ENCODE measurements at places on chromosomes 4 and X. TPM values are rescaled to one million over a fixed set of nuclear protein-coding genes. Genes with fewer than 3 reads are reported as not detected.

Gene CLCN4
- total RNA-seq, result 30.9 TPM

Gene LPAR4
- total RNA-seq, result 0.38 TPM

Gene PLK4
- total RNA-seq, result 0.54 TPM

Gene KIT
- total RNA-seq, result 1.6 TPM

Gene SYP
- total RNA-seq, result 1.6 TPM

Gene TMPRSS11D
- total RNA-seq, result not detected

Gene SHROOM2
- 0.70 TPM for total RNA-seq

Gene LDB2
- 18.5 TPM for total RNA-seq

Gene UGT2B10
- total RNA-seq, result not detected

Gene CXCL8
- not detected for total RNA-seq

- no peak for DNase-seq
Observed at GRCh38 chrX:97490656-97491055, 606.9 kb downstream of the RPA4 start.

DNA sequence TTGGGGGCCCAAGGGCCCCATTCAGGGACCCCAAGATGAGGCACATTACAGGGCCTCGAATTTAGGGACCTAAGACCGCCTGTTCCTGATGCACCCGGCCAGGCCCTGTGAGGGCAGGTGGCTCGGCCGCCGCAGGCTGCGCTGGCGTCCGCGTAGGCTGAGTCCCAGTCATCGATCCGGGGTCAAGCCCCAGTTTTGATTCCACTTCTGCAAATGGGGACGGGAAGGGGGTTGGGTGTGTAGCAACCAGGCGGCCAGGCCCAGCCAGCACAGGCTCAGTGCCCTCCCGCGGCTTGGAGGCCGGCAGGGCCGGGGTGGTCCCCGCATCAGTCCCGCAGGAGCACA, 327 bp downstream of the PNPLA4 start:
- DNase-seq, result no peak

- no peak for DNase-seq
Observed at GRCh38 chrX:39905946-39906345, 191.8 kb downstream of the BCOR start.

DNA sequence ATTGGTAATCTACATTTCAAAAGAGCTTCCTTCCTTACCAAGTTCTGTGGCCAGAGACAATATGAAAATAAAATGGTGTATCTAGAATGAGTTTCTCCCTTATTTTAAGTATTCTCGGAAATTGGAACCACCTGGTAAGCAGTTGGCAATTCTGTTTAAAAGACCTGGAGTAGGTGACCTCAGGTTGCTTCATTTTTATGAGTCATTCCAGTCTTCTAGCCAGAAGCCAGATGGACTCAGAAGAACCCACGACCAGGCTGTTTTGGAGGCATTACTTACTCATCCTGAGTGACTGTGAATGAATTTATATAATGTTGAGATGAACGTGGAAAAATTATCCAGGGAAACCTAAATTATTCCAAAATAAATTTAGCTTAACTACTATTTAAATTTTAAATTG, 9.1 kb downstream of the BMPR1B start:
- DNase-seq, result no peak

GRCh38 chr4:58711039-58711438, 1600.9 kb upstream of the IGFBP7 start:
- no peak for DNase-seq

DNA sequence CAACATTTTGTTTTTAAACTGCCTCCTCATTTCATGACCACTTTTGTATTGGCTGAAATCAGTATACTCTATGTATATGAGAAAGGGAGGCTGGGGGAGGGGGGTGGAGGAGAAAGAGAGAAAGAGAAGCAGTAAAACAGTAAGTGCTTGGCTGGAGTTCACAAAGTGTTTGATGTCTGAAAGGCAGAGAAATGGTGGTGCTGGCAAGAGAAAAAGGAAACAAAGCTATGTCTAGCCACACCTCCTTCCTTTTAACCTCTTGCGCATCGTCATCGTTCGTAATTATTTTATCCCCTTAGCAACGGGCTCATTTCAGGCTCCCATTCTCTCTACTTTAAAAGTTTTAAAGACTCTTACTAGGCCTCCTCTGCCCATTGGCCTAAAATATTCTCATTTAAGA, 25.6 kb downstream of the RPA4 start:
- DNase-seq, result no peak

DNA sequence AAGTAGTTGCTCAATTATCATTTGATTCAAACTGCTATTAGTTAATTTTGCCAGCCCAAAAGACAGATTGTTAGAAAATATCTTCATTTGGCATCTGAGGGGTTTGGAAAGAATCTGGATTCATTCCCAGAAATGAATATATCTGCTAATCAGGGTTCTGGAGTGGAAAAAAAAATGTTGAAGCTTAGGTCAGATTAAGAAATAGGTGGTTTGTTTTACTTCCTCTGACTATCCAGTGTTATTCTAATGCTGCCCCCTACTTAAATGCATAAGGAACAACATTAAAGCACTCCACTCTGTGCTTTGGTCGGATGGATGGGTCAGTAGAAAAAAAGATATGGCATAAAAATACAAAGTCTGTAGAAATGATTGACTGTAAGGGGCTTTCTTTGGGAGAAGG, 89.0 kb downstream of the LUZP4 start:
- DNase-seq, result no peak

- DNase-seq, result no peak
Observed at GRCh38 chr4:11768251-11768972, 339.7 kb upstream of the HS3ST1 start.

DNA sequence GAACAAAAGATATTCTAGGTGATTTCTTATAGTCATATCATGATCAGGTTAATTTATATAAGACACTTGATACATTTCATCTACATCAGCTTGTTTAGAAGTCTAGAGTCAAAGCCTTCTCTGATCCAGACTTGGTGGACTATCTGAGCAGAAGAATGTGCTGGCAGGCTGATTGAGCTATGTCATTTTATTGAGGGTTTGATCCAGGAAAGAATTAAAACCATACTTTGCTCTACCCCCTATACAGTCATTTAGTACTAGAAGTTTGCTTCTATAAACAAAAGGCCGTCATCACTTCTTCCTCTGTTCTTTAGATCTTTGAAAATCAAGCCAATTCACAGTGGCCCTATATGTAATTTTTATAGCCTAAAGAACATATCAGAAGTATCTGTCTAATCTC, 173.1 kb upstream of the PITX2 start:
- no peak for DNase-seq

DNA sequence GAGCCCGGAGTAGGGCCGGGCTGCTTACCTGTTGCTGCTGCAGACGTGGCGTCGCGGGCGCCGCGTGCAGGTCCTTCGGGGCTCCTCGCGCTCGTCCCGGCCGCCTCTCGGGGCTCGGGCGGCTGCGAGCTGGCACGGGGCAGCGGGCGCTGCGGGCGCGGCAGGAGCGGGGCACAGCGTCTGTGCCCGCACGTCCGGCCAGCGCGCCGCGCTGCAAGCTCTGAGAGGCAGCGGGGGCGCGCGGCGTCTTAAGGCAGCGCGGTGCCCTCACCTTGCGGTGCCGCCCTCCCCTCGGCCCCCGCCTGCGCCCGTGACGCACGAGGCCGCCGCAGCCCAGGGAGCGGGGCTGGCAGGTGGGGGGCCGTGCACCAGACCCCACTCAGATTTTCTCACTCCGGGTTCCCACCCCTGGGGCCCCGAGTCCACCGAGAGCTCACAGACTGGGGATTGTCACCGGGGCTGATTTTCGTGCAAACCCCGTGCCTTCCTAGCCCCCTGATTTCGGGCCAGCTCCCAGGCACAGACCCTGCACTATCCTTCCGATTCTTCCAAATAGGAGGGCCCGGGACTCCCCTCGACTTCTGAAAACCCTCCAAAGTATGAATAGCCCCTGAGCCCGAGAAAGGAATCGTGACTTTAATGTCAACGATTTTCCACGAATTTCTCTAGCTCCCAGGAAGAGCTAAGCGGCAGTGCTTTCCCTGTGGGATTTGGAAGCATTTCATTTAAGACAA, at the start of gene GPR101:
Gene GPR101 (minus strand): TSS at position 222 of the 734 bp plus-strand sequence. CDS start 2,321 bp downstream, outside the sequence.
- no peak for DNase-seq

- DNase-seq, result peak; percentile 80
Observed at GRCh38 chrX:41384051-41384705, 50.2 kb downstream of the DDX3X start.

DNA sequence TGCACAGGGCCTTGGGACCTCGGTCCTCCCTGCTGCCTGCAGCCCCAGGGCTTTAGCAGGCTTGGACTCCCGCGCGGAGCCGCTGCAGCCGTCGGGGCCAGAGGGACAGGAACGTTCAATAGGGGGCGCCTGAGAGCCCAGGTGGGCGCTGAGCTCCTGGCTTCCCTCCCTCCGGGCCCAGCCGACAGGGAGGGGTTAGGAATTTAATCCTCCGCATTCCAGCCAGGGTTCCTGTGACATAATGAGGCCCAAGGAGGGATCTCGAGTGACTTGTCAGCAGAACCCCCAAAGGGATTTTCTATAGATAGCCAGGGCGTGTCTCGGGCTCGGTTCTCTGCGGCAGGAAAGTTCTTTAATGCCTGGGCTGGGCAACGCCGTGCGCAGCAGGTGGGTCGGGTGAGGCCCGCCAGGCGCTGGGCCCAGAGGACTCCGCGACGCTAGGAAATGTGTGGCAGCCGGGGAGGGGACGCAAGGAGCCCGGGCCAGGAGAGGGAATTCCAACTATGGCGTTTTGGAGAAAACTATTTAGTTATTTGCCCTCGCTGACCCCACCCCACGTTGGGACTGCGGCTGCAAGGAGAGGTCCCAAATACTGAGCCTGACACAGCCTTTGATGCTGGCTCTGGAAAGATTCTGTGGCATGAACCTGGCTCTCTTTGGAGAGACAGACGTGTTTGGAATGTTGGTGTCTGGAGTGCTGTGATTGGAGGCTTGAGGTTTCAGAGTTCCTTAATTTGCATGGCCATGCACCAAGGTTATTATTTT, 285.2 kb upstream of the GATB start:
- peak; percentile 53 for DNase-seq

DNA sequence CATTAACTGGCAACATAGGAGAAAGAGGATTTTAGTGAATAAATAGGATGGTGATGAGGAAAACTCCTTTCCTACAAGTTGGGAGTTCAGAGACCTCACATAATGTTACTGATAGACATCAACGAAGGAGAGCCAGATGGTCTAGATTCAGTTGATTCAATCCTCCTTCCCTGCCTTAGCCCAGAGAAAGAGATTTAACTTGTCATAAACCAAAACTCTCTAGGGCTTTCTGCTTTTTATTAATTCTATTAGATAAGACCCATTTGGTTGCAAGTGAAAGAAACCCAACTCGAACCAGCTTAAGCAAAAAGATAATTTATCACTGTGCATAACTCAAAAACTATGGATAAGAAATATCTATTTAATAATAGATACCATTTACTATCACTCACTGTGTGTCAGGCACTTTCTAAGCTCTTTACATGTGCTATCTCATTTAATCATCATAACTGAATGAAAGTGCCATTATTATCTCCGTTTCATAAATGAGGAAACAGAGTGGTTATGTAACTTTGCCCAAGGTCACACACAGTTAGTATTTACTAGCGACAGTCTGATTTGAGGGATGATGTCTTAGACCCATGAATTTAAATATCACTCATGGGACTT, 4.3 kb upstream of the UNC5C start:
- DNase-seq, result no peak

DNA sequence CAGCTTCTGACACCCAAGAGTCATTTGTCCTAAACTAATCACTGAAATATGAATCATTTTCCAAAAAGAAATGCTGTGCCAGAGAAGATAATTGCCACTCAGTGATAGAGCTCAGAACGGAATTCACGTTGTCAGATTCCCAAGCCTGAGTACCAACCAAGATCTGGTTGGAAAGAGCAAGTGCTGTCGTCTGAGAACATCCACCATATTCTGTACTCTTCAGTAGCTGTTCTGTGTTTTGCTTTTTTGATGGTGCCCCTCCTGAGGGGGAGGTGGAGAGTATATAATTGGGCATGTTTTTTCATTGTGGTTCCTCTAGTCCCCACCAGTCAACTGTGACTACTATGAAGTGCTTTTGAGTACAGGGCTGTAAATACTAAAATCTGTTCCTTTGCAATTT, 13.2 kb downstream of the RUFY3 start:
- DNase-seq, result no peak

- DNase-seq, result no peak
Observed at GRCh38 chr4:45155081-45155777, 428.9 kb upstream of the GNPDA2 start.

DNA sequence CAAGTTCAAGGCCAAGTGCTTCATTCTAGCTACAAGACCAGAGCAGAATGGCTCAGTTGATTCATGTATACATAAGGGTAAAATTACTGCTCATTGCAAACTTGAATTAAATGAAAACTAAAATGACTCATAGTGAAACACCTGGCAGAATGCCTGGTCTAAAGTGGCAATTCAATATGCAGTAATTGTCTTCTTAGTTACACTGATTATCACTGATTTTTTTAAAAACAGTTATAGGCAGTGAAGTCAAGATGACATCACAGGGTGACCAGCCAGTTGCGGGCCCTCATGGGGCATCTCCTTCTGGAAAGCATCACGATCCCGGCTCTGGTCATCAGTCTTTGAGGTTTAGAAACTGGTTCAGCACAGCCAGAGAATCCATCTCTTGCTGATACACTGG, 154.2 kb downstream of the RAB28 start:
- no peak for DNase-seq

DNA sequence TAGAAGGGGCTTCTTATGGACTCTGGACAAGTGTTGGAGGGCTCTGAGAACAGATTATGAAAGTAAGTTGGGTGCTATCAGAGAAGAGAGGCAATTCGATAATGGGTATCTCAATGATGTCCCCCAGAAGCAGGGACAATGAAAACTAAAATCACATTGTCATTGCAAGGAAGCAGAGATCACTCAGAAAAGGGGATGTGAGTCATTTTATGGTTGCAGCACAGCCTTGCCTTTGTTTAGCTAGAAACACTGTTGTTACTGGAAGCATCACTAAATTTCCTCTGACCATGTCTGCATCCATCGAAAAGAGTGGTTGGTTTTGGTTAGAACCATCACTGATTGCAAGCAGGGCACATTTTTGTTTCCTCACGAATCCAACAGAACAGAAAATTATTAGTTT, 246.8 kb upstream of the NWD2 start:
- DNase-seq, result no peak

- DNase-seq, result no peak
Observed at GRCh38 chr4:166311169-166311568, 438.1 kb downstream of the TLL1 start.

DNA sequence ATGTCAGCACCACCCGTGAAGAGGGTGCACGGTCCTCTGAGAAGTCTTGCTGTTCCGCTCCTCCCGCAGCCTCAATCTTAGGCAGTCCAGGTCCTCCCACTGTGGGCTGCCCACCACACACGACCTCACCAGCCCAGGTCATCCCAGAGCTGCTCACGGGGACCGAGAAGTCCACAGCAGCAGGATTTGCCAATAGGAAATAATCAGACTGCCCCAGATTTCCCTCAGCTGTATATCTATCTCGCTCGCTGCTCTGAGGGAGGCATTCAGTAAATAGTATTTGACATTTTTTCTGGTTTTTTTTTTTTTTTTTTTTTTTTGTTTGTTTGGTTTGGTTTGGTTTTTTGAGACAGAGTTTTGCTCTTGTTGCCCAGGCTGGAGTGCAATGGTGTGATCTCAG, 83.8 kb downstream of the STOX2 start:
- DNase-seq, result no peak

GRCh38 chrX:155747520-155747919, 133.6 kb upstream of the VAMP7 start:
- DNase-seq, result peak; percentile 50

- no peak for DNase-seq
Observed at GRCh38 chr4:118348886-118349285, 3.9 kb downstream of the PRSS12 start.

GRCh38 chr4:99945718-99946355, 581 bp downstream of the DNAJB14 start:
- peak; percentile 55 for DNase-seq

- DNase-seq, result no peak
Observed at GRCh38 chr4:125489952-125490690, 175.4 kb downstream of the FAT4 start.

- no peak for DNase-seq
Observed at GRCh38 chr4:39616651-39617050, 22.0 kb downstream of the SMIM14 start.

Measured in Right ventricle myocardium superior (tissue), 1 donor.